ENCODE measurements at places on chromosomes 5 and 9. TPM values are rescaled to one million over a fixed set of nuclear protein-coding genes. Genes with fewer than 3 reads are reported as not detected.

- no peaks in the 10 kb centered on the region for H3K4me1 ChIP-seq
- H3K36me3 ChIP-seq, result no peaks in the 10 kb centered on the region
- H3K4me3 ChIP-seq, result no peak overlapping the region
- no peaks in the 10 kb centered on the region for H3K27me3 ChIP-seq
- no peak for DNase-seq
- no peak overlapping the region for H3K27ac ChIP-seq
Measured at GRCh38 chr5:157159209-157159751, 6.8 kb downstream of the GARIN3 start.

DNA sequence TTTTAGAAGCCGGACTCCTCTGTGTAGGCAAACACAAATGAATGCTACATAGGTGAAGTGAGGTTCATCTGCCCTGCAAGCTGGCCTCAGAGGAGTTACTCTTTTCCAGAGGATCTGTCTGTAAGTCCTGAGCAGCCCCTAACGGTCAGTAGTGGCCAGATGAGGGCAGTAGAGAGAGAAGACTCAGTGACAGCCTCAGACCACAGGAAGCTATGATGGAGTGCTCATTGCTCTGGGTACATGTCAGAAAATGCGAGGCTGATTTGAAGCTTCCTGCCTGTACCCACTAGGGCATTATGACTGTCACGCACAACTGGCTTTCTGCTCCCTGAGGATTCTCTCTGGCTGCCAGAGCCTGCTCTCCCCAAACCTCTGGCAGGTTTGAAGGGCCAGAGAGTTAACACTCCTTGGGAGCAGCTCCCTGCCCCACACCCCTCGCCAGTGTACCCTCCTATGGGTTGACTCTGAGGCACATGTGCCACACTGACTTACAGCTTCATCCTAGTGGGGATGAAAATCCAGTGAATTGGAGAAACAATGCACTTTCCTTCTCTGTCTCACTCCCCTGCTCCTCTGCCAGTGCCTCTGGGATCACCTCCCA is 141.5 kb downstream of the GABRG2 start:
- H3K27ac ChIP-seq, result no peak overlapping the region
- peak; percentile 73 for DNase-seq
- no peak overlapping the region for H3K4me3 ChIP-seq

The C9orf57 gene
- total RNA-seq, result not detected

- peaks cover 7% of the 10 kb centered on the region for H3K4me1 ChIP-seq
- no peaks in the 10 kb centered on the region for H3K36me3 ChIP-seq
- no peak overlapping the region for H3K27ac ChIP-seq
- H3K27me3 ChIP-seq, result peaks cover 11% of the 10 kb centered on the region
- peak; percentile 35 for DNase-seq
Measured at GRCh38 chr5:55821731-55822512, 29.2 kb upstream of the IL31RA start.

- H3K36me3 ChIP-seq, result no peaks in the 10 kb centered on the region
- DNase-seq, result peak; percentile 89
- H3K4me1 ChIP-seq, result peaks cover 9% of the 10 kb centered on the region
- no peak overlapping the region for H3K4me3 ChIP-seq
- H3K27me3 ChIP-seq, result no peaks in the 10 kb centered on the region
Measured at GRCh38 chr9:104743376-104743985, 4.0 kb upstream of the NIPSNAP3A start.

GRCh38 chr5:142320430-142320738 is 4.4 kb downstream of the SPRY4 start:
- peak overlapping the region; percentile 77 for H3K27ac ChIP-seq
- peaks cover 97% of the 10 kb centered on the region for H3K4me1 ChIP-seq
- peak overlapping the region; percentile 10 for H3K4me3 ChIP-seq
- H3K36me3 ChIP-seq, result no peaks in the 10 kb centered on the region
- no peaks in the 10 kb centered on the region for H3K27me3 ChIP-seq

- H3K4me3 ChIP-seq, result peak overlapping the region; percentile 43
- H3K27me3 ChIP-seq, result no peaks in the 10 kb centered on the region
- no peak overlapping the region for H3K27ac ChIP-seq
- peaks cover 56% of the 10 kb centered on the region for H3K4me1 ChIP-seq
- peak; percentile 70 for DNase-seq
- H3K36me3 ChIP-seq, result no peaks in the 10 kb centered on the region
Measured at GRCh38 chr5:139394123-139394653, 716 bp downstream of the PROB1 start.

DNA sequence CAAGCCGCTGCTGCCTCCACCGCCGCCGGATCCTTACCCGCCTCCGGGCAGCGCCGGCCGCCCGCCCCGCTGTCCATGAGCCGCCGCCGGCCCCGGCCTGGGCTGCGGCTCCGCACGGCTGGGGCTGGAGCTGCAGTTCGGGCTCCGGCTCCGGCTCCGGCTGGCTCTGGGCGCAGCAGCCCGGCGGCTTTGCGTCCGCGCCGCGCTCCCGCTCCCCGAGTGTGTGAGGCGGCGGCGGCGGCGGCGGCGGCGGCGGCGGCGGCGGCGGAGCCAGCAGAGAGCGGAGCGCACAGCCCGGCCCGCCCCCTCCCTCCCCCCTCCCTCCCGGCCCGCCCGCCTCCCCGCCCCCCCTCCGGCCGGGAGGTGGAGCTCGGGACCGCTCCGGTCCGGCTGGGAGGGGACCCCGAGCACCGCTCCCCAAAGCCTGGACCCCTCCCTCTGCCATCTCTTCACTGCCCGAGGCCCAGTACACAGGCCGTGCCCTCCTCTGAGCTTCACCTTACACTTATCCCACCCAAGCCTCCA is at the start of gene PCDH1:
TSS of gene PCDH1 (minus strand) at position 225 of the 525 bp plus-strand sequence. CDS start at position 77, 148 bp downstream.
- DNase-seq, result peak; percentile 61
- H3K4me1 ChIP-seq, result peaks cover 75% of the 10 kb centered on the region
- H3K4me3 ChIP-seq, result peak within 1 kb of the TSS; percentile 74
- H3K36me3 ChIP-seq, result no peaks in the 10 kb centered on the region
- peak within 1 kb of the TSS; percentile 94 for H3K27ac ChIP-seq

DNA sequence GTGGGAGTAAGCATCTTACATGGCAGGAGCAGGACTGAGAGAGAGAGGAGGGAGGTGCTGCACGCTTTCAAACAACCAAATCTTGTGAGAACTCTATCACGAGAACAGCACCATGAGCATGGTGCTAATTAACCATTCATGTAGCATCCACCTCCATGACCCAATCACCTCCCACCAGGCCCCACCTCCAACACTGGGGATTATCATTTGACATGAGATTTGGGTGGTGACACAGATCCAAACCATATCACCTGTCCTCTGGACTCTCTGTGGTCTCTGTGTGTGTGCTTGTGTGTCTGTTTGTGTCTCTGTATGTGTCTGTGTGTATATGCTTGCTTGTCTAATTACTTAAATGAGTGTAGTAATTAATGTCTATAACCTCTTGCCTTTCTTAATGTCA is 31.1 kb downstream of the SEC61B start:
- no peaks in the 10 kb centered on the region for H3K36me3 ChIP-seq
- H3K27me3 ChIP-seq, result no peaks in the 10 kb centered on the region
- no peaks in the 10 kb centered on the region for H3K4me1 ChIP-seq
- no peak for DNase-seq
- no peak overlapping the region for H3K4me3 ChIP-seq

GRCh38 chr5:117568622-117569021 is 994.0 kb upstream of the SEMA6A start:
- no peaks in the 10 kb centered on the region for H3K4me1 ChIP-seq
- H3K27me3 ChIP-seq, result no peaks in the 10 kb centered on the region
- H3K36me3 ChIP-seq, result no peaks in the 10 kb centered on the region
- H3K27ac ChIP-seq, result no peak overlapping the region

- no peaks in the 10 kb centered on the region for H3K36me3 ChIP-seq
- H3K4me3 ChIP-seq, result no peak overlapping the region
- H3K27me3 ChIP-seq, result no peaks in the 10 kb centered on the region
- H3K27ac ChIP-seq, result peak overlapping the region; percentile 3
- H3K4me1 ChIP-seq, result peaks cover 59% of the 10 kb centered on the region
Measured at GRCh38 chr5:95725937-95726810, 5.0 kb upstream of the RHOBTB3 start.

The KIF12 gene
- total RNA-seq, result 37.4 TPM

GRCh38 chr5:127834094-127834531 is 130.9 kb downstream of the CCDC192 start:
- H3K27me3 ChIP-seq, result no peaks in the 10 kb centered on the region
- no peak for DNase-seq
- no peak overlapping the region for H3K4me3 ChIP-seq
- no peak overlapping the region for H3K27ac ChIP-seq
- no peaks in the 10 kb centered on the region for H3K4me1 ChIP-seq

The MYMK gene
- not detected for total RNA-seq

The TAS2R1 gene
- not detected for total RNA-seq

DNA sequence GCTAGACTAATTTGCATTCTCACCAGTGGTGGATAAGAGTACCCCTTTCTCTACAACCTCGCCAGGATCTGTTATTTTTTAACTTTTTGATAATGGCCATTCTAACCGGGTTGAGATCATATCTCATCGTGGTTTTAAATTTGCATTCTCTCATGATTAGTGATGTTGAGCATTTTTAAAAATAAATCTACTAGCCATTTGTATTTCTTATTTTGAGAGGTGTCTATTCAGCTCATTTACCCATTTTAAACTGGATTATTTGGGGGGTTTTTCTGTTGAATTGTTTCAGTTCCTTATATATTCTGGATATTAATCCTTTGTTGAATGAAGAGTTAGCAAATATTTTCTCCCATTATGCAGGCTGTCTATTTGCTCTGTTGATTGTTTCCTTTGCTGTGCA is 139.6 kb downstream of the ARSB start:
- no peaks in the 10 kb centered on the region for H3K27me3 ChIP-seq
- no peaks in the 10 kb centered on the region for H3K4me1 ChIP-seq
- no peak for DNase-seq
- H3K27ac ChIP-seq, result no peak overlapping the region

- H3K27me3 ChIP-seq, result no peaks in the 10 kb centered on the region
- peaks cover 100% of the 10 kb centered on the region for H3K4me1 ChIP-seq
- no peaks in the 10 kb centered on the region for H3K36me3 ChIP-seq
- peak overlapping the region; percentile 13 for H3K4me3 ChIP-seq
- DNase-seq, result peak; percentile 79
Measured at GRCh38 chr9:134356496-134357470, 30.5 kb downstream of the RXRA start.

The SKIC3 gene
- 110 TPM for total RNA-seq

- H3K27me3 ChIP-seq, result no peaks in the 10 kb centered on the region
- DNase-seq, result no peak
- H3K36me3 ChIP-seq, result peaks cover 92% of the 10 kb centered on the region
- no peak overlapping the region for H3K4me3 ChIP-seq
- no peak overlapping the region for H3K27ac ChIP-seq
Measured at GRCh38 chr9:135933114-135933513, 25.8 kb upstream of the CAMSAP1 start.

The OTULINL gene
- 31.0 TPM for total RNA-seq

The MACROH2A1 gene
- total RNA-seq, result 143 TPM

DNA sequence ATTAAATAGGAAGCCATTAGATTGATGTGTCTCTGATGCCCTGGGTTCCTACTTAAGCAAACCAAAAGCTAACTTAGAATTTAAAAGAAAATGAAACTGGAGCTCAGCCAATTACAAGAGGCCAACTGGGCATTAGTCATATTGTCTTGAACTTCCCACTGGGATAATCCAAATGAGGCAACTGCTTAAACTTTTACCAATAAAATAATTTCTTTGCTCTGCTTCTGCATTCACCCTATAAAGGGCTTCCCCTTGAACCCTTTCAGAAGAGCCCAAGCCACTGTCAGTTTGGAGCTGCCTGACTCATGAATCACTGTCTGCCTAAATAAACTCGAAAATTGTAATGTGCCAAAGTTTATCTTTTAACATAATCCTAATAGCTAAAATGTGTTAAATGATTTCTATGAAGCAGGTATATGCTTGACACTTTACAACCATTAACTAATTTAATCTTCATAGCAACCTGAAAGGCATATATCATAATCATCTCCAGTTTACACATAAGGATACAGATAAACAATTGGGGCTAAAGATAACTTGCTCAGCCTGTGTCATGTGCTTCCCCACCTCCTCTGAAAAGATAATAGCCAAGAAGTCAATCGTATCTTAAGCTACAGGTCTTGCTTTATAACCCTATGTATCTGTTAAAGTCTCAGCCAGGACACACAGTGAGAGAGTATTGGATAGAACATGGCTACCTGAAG is 11.5 kb downstream of the GPR150 start:
- H3K4me3 ChIP-seq, result no peak overlapping the region
- H3K4me1 ChIP-seq, result peaks cover 11% of the 10 kb centered on the region
- no peak overlapping the region for H3K27ac ChIP-seq
- no peaks in the 10 kb centered on the region for H3K27me3 ChIP-seq
- no peak for DNase-seq
